ENCODE measurements at places on chromosomes 2 and 18. TPM values are rescaled to one million over a fixed set of nuclear protein-coding genes. Genes with fewer than 3 reads are reported as not detected.

GRCh38 chr18:62586151-62586774 lies 63.4 kb downstream of the ZCCHC2 start:
- DNase-seq = peak; percentile 65
- H3K27ac ChIP-seq = no peak overlapping the region
- H3K4me1 ChIP-seq = peaks cover 15% of the 10 kb centered on the region
- H3K27me3 ChIP-seq = no peaks in the 10 kb centered on the region
- peaks cover 4% of the 10 kb centered on the region for H3K36me3 ChIP-seq

The ZBTB7C gene
- total RNA-seq = 40.5 TPM

DNA sequence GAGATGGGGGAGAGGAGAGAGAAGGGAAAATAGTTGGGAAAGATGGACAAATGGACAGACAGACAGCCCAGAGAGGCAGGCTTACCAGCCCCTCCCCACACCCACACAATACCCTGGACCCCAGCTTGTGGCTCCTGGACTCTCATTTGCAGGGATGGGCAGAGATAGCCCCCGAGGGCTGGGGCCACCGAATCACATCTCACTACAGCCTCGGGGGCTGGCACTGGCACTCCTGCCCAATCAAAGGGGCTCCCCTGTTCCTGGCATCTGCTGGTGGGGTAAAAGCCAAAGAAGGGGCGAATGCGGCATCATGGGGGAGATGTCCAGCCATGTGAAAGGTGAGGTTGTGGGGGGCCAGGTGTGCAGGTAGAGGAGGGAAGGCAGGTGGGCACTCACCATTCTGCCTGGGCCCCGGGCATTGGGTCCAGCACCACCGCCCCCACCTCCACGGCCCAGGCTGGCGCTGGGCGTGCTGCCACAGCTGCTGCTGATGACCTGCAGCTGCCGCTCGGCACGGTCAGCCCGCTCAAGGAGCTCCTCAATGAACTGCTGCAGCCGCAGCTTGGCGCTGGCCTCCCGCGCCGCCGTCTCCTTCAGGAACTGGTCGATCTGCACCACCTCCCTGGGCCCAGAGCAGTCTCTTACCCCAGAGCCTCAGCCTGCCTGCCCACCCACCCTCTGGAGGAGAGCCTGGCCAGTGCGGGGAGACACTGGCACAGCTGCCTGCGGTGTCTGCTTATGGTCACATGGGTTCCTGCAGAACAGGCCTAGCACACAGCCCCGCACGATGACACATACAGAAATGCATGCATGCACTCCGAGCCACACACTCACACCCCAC lies 18.0 kb downstream of the FBXO41 start:
- H3K4me1 ChIP-seq = peaks cover 11% of the 10 kb centered on the region
- H3K36me3 ChIP-seq = no peaks in the 10 kb centered on the region
- H3K4me3 ChIP-seq = no peak overlapping the region

The KIF3C gene
- 9.3 TPM for total RNA-seq

- no peaks in the 10 kb centered on the region for H3K27me3 ChIP-seq
- H3K27ac ChIP-seq = no peak overlapping the region
- no peaks in the 10 kb centered on the region for H3K36me3 ChIP-seq
- H3K4me1 ChIP-seq = no peaks in the 10 kb centered on the region
- no peak overlapping the region for H3K4me3 ChIP-seq
These were observed 144.7 kb downstream of the TRIB2 start for GRCh38 chr2:12861344-12861930.

The TCF23 gene
- 7.4 TPM for total RNA-seq

The LHCGR gene
- not detected for total RNA-seq

DNA sequence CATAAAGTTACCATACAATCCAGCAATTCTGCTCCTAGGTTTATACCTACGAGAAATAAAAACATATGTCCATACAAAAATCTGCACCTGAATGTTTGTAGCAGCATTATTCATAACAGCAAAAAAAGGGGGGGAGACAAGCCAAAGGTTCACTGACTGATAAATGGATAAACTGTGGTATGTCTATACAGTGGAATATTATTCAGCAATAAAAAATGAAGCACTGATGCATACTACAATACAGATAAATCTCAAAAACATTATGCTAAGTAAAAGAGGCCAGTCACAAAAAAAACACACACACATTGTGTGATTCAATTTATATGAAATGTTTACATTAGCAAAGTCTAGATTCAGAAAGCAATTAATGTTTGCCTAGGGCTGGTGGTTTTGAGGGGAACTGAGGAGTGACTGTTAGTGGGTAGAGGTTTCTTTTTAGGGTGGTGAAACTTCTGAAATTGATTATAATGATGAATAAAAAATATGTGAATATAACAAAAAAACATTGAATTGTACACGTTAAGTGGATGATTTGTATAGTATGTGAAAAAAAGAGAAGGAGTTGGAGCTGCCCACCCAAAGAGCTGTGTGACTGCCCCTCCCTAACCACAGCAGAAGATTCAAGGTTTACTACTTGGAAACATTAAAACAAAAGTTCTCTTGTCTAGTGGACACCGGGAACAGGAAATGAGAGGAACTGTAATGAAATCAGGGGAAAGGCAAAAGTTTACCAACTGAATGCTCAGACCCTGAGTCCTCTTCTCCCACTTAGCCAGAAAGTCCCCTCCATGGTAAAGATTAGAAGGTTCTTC lies 13.4 kb downstream of the COLEC12 start:
- H3K27me3 ChIP-seq = no peaks in the 10 kb centered on the region
- H3K4me3 ChIP-seq = no peak overlapping the region

The GPR39 gene
- total RNA-seq = not detected

DNA sequence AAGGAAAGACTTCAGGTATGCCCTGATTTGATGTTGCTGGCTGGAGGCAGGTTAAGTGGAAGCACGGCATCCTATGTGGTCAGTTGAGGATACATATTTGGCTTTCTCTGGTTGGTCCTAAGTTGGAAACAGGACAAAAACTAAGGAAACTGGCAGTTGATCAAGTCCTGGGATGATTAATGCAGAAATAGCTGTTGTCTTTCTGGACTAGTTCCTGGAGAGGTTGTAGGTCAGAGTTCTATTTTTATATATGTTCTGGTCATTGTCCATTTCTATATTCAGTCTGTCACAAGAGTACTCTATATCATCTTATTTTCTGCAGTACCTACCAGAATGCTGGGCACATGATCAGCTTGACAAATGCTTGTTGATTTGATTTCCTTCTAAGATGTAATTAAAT lies 4.0 kb upstream of the SLC35F5 start:
- H3K27me3 ChIP-seq = no peaks in the 10 kb centered on the region
- H3K4me3 ChIP-seq = no peak overlapping the region
- DNase-seq = no peak
- no peak overlapping the region for H3K27ac ChIP-seq
- no peaks in the 10 kb centered on the region for H3K36me3 ChIP-seq

- H3K36me3 ChIP-seq = no peaks in the 10 kb centered on the region
- no peak within 1 kb of the TSS for H3K4me3 ChIP-seq
- H3K4me1 ChIP-seq = no peaks in the 10 kb centered on the region
- DNase-seq = no peak
- no peaks in the 10 kb centered on the region for H3K27me3 ChIP-seq
- no peak within 1 kb of the TSS for H3K27ac ChIP-seq
These were observed at the start of gene CD207 for GRCh38 chr2:70835643-70836042. Gene CD207, minus strand, starts transcription at chr2:70835816. Its CDS starts 40 bp downstream, at chr2:70835776.

The SLC19A3 gene
- 7.4 TPM for total RNA-seq

DNA sequence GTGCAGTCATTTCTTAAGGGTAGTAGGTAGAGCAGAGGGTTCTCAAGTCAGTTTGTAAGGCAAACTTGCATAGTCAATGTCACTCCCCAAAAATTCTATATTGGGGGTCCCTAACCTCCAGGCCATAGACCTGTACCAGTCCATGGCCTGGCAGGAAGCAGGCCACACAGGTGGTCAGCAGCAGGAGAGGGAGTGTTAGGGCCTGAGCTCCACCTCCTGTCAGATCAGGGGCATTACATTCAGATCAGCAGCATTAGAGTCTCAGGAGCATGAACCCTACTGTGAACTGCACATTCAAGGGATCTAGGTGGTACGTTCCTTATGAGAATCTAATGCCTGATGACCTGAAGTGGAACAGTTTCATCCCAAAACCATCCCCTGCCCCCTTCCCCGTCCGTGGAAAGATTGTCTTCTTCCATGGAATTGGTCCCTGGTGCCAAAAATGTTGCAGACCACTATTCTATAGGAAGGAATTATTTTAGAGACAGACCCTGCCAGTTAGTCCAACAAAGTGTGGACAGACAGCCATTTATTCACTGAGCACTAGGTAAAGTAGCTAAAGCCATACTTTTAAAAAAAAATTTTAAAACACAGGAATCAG lies 6.7 kb downstream of the COA5 start:
- no peak overlapping the region for H3K4me3 ChIP-seq
- DNase-seq = no peak
- peaks cover 24% of the 10 kb centered on the region for H3K4me1 ChIP-seq
- H3K27me3 ChIP-seq = no peaks in the 10 kb centered on the region

DNA sequence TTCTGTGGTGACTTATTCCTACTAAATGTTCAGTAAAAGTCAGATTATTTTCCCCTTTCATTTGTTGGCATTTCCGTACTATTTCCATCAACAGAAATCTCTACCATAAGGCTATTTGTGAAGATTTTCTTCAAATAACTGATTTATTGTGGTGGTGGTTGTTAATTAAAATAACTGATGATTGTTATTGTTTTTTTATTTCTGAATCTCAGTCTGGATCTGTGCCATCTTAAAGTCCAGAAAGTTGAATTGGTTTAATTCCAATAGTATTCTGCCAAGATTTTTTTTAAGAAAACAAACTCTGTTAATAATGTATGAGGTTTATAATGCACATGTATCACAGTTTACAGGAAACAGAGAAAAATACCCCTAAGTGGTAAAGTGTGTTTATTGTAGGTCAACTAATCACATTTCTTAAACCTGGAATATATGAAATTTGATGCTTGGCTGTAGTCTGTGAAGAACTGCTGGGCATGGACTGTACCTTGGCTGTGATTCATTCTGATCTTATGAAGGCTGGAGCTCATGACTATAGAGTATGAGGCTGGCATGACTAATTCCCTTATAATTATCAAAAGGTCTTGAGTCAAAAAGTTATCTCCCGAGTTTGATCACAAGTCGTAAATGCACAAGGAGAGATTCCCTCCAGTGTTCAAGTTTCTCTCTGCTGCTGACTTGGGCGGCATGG lies 134.2 kb upstream of the RND3 start:
- H3K4me3 ChIP-seq = no peak overlapping the region
- H3K4me1 ChIP-seq = no peaks in the 10 kb centered on the region
- H3K27ac ChIP-seq = peak overlapping the region; percentile 71
- DNase-seq = no peak
- no peaks in the 10 kb centered on the region for H3K36me3 ChIP-seq

The CHRNG gene
- not detected for total RNA-seq

GRCh38 chr18:21650311-21650710 lies 38.2 kb downstream of the SNRPD1 start:
- DNase-seq = no peak
- no peak overlapping the region for H3K27ac ChIP-seq
- H3K36me3 ChIP-seq = no peaks in the 10 kb centered on the region
- H3K4me3 ChIP-seq = no peak overlapping the region

- H3K4me3 ChIP-seq = no peak overlapping the region
- DNase-seq = no peak
- no peak overlapping the region for H3K27ac ChIP-seq
- peaks cover 13% of the 10 kb centered on the region for H3K4me1 ChIP-seq
- H3K36me3 ChIP-seq = no peaks in the 10 kb centered on the region
These were observed 53.6 kb downstream of the GALNT1 start for GRCh38 chr18:35635170-35635569.

The TLX2 gene
- 6.6 TPM for total RNA-seq

GRCh38 chr2:223797811-223798721 lies 39.3 kb downstream of the AP1S3 start:
- H3K36me3 ChIP-seq = no peaks in the 10 kb centered on the region
- H3K4me3 ChIP-seq = no peak overlapping the region
- no peak for DNase-seq

DNA sequence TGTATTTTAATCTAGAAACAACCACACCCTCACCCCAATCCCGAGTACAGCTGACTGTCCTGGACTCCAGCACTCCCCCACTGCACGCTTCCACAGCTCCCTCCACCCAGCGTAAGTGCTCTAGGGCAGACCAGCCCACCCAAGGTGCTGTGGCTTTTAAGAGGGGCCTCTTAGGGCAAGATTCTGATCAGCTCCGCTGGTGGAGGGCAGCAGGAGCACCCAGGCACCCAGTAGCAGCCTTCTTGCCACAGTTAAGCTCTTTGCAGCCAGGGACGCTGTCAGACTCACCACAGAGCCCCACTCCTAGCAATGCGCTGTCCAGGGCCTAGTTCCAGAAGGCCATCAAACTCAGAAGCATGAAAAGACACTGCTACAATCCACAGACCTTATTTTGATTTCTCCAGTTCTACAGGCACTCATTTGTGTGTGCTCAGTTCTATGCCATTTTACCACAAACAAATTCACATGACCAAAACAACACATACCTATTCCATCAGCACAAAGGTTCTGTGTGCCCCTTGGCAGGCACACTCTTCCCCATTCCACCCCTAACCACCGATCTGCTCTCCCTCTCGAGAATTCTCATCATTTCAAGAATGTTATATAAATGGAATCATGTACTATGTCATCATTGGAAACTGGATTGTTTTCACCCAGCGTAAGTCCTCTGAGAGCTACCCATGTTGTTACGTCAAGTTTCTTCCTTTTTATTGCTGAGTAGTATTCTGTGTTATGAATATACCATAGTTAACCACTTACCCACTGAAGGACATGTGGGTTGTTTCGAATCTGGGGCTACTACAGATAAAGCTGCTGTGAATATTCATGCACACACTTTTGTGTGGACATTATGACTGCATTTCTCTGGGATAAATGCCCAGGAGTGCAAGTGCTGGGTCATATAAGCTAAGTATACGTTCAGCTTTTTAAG lies 40.4 kb downstream of the PTPN2 start:
- no peaks in the 10 kb centered on the region for H3K27me3 ChIP-seq
- no peaks in the 10 kb centered on the region for H3K36me3 ChIP-seq
- no peak overlapping the region for H3K27ac ChIP-seq
- DNase-seq = no peak
- H3K4me1 ChIP-seq = no peaks in the 10 kb centered on the region
- H3K4me3 ChIP-seq = no peak overlapping the region

The SPP2 gene
- not detected for total RNA-seq

The C2orf81 gene
- total RNA-seq = 2.7 TPM

DNA sequence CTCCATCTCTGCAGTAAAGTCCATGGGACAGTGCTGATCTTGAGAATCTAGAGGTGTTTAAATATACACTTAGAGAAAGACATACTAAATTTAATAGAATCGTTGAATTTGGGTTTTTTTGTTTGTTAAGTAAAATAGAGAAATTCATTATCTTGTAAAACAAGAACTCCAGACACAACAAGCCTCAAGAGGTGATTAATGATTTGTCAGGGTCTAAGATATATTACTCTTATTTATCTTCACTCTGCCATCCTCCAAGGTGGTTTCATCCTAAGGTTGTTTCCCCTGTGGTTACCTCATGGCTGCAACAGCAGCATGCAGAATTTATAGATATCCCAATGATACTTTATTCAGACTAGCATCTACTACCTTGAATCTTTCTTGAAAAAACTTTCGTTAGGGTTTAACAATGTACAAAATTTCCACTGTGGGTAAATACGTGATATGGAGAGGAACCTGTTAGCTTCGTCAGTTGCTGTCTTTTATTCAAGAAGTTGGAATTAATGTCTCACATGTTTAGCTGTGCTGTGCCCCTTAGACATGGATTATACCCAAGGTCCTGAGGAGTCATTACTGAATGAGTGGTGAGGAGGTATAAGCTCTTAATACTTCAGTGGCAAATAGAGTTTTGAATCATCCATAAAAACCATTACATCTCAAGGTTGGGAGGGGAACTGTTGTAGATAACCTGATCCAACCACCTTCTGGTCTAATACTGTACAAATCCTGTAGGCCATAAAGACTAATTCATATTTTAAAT lies 128.0 kb downstream of the GPD2 start:
- H3K4me1 ChIP-seq = no peaks in the 10 kb centered on the region
- H3K4me3 ChIP-seq = no peak overlapping the region
- H3K27ac ChIP-seq = no peak overlapping the region

The SULT1C4 gene
- 8.8 TPM for total RNA-seq

The ASB18 gene
- not detected for total RNA-seq

Data from vagina (tissue), 2 donors.